Adrenal gland (tissue), 19 donors: ENCODE measurements at places on chromosomes 7 and 10. TPM values are rescaled to one million over a fixed set of nuclear protein-coding genes. Genes with fewer than 3 reads are reported as not detected.

DNA sequence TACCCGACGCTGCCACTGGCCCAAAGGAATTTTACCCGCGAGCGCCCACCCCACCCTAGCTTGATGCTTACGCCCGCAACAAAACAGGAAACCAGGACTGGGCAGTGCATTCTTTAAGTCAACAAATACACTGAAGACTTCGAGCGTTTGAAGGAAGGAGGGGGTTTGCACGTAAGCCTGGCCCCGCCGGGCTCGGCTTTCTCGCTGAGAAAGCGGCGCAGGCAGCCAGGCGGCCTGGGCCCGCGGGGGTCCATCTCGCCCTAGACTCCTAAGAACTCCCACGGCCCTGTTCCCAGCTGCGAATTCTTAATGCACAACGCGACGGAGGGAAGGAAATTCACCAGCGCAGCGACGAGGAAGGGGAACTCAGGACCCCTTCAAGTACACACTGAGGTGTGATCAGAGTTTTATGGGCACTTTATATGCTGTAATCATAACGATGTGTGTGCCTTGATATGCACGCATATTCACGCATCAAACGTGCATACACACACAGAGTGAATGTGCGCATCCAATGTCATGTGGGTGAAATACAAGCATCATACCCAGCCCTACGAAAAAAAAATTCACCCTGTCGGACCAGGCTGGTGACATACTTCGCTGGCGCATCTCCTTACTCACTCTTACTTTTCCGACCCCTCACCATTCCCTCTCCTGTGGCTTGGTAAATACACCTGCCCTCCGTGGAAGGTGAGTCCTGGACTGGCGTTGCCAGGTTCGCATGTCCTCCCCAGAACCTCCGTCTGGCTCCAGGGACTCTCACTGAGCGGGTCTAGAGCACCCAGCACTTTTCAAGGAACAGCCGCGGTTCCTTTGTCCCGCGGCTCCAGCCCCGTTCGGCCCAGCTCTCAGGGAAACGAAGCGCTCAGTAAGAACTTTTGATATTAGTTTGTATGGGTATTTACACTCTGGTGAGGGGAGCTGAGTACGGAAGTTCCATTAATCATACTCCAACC lies 5.7 kb upstream of the HOXA13 start:
- no peak overlapping the region for H3K27ac ChIP-seq
- H3K27me3 ChIP-seq = peaks cover 82% of the 10 kb centered on the region
- H3K4me3 ChIP-seq = no peak overlapping the region
- no peaks in the 10 kb centered on the region for H3K36me3 ChIP-seq
- H3K4me1 ChIP-seq = no peaks in the 10 kb centered on the region

Gene ERV3-1
- polyA plus RNA-seq = 9.6 TPM

GRCh38 chr10:132066186-132066585 lies 440 bp downstream of the JAKMIP3 start:
- DNase-seq = no peak
- peak overlapping the region; percentile 78 for H3K27ac ChIP-seq
- H3K36me3 ChIP-seq = no peaks in the 10 kb centered on the region
- no peaks in the 10 kb centered on the region for H3K4me1 ChIP-seq

Gene PON1
- 103 TPM for polyA plus RNA-seq

- no peaks in the 10 kb centered on the region for H3K27me3 ChIP-seq
- no peak within 1 kb of the TSS for H3K4me3 ChIP-seq
- H3K4me1 ChIP-seq = peaks cover 22% of the 10 kb centered on the region
- peak; percentile 26 for DNase-seq
Measured at GRCh38 chr7:80637911-80638765, at the start of gene CD36. Gene CD36 (plus strand): TSS chr7:80638642. CDS start chr7:80646741, 8,099 bp downstream.
